A375 (cell line): ENCODE measurements at places on chromosomes 3 and 15. TPM values are rescaled to one million over a fixed set of nuclear protein-coding genes. Genes with fewer than 3 reads are reported as not detected.

Gene WNT7A
- total RNA-seq = 0.11 and 0.16 TPM in 2 replicates

Gene LRTM1
- not detected in 2 replicates for total RNA-seq

Gene CD96
- total RNA-seq = 98.1 and 108 TPM in 2 replicates

Gene THAP10
- 2.2 and 3.7 TPM in 2 replicates for total RNA-seq

Gene PLIN1
- total RNA-seq = not detected in 2 replicates

Gene EXD1
- not detected in 2 replicates for total RNA-seq

Gene CCR3
- not detected in 2 replicates for total RNA-seq

Gene NR2E3
- 0.19 and 0.38 TPM in 2 replicates for total RNA-seq

Gene NRROS
- 1.3 and 1.4 TPM in 2 replicates for total RNA-seq
